ENCODE measurements at places on chromosomes 2 and 18.

DNA sequence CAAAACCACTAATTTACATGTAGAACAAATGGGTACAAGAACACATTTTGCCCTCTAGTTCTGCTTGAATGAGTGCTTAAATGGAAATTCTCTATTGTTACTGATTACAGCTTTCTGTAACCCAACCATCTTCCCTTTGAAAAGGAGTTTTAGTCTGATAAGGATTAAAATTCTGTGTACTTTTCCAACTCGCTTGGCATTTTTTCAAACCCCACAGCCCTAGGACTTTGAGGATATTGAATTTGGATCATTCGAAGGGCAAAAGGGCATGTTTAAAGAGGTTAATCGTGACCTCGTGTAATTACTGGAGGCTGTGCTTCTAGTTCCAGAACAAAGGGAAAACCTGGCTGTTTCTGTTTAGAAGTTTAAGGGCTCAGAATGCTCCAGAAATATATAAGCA, 432.3 kb downstream of the PID1 start:
- DNase-seq, result no peak

DNA sequence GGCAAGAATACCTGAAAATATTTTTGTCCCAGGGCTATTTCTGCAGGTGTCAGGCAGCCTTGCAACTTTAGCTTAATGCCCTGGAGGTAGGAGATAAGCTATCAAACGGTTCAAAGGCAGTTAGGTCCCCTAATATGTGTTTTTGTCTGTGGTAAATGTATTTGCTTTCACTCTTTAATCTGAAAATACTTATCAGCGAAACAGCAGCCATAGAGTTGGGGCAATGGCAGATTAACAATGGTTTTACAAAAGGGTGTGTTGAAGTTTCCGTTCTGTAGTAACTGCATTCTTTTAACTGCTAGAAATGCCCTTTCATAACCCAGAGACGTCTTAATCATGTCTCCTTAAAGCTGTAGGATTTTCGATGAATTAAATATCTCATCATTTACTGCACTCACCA, 265.0 kb upstream of the TRIB2 start:
- DNase-seq, result peak; percentile 17

- no peak for DNase-seq
Observed at GRCh38 chr18:32271672-32272208, 81.9 kb downstream of the MEP1B start.

GRCh38 chr2:129698593-129698992, 280.9 kb upstream of the RAB6C start:
- DNase-seq, result no peak

- no peak for DNase-seq
Observed at GRCh38 chr2:208031608-208032019, 6.3 kb upstream of the PLEKHM3 start.

DNA sequence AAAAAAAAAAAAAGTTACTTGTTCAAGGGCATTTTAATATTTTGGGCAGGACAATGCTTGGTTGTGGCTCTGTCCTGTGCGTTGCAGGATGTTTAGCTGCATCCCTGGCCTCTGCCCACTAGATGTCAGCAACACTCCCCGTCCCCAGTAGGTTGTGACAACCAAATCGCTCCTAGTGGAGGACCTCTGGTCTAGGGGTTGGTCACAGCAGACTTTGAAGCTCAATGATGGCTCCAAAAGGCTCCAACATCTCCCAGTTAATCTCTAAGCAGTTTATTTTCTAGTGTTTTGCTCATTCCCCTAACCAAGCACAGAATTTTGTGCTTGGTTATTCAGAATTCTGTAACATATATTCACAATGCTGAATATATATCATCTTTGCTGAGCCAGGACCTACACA, 67.0 kb downstream of the CHRNA1 start:
- DNase-seq, result peak; percentile 68

DNA sequence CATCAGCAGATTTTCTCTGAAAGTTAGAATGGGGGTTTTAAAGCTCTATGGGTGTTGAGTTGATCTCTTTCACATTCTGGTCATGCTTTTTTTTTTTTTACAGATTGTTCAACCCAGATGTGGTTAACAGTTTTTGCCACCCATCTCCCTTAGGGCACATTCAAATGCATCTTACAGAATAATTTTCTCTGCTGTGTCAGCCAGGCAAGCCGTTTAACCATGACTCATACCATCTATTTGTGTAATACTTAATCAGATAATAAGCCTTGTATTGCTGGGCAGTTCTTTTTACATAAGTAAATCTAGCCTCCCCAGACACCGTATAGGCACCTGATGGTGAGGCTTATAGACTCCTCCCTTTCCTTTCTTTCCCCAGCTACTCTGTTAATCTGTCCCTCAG, 62.0 kb downstream of the TGIF1 start:
- DNase-seq, result peak; percentile 52

- DNase-seq, result no peak
Observed at GRCh38 chr2:232744963-232745362, 31.4 kb downstream of the KCNJ13 start.

- no peak for DNase-seq
Observed at GRCh38 chr2:208546860-208547650, 140.5 kb downstream of the PTH2R start.

- DNase-seq, result no peak
Observed at GRCh38 chr2:68317971-68318913, 1.5 kb downstream of the CNRIP1 start.

GRCh38 chr2:179771791-179772190, 89.6 kb downstream of the ZNF385B start:
- DNase-seq, result no peak

- peak; percentile 25 for DNase-seq
Observed at GRCh38 chr2:104872866-104873688, 19.2 kb downstream of the POU3F3 start.

GRCh38 chr2:112187805-112188596, 49.8 kb downstream of the FBLN7 start:
- DNase-seq, result peak; percentile 77

DNA sequence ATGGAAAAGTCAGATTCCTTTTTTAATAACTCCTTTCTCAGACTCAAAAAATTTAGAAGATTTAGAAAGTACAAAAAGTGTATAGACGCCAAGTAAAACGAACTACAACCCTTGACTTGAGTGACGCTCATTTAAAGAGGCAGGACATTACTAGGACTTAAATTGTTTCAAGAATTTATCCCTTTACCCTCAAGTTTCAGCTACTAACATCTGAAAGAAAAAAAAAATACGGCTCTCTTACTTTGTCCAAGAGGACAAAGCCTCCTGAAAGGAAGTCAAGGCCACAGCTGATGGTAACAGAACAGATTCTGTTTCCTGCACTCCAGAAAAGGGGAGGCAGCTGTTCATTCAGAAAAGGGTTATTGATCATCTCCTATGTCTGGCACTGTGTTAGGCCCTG, 57.6 kb upstream of the PKDCC start:
- no peak for DNase-seq

- no peak for DNase-seq
Observed at GRCh38 chr2:189570570-189571031, 10.0 kb downstream of the SLC40A1 start.

- DNase-seq, result peak; percentile 61
Observed at GRCh38 chr2:98012561-98012991, 16.8 kb upstream of the TMEM131 start.

- DNase-seq, result peak; percentile 43
Observed at GRCh38 chr2:160324161-160324800, 124.2 kb upstream of the ITGB6 start.

DNA sequence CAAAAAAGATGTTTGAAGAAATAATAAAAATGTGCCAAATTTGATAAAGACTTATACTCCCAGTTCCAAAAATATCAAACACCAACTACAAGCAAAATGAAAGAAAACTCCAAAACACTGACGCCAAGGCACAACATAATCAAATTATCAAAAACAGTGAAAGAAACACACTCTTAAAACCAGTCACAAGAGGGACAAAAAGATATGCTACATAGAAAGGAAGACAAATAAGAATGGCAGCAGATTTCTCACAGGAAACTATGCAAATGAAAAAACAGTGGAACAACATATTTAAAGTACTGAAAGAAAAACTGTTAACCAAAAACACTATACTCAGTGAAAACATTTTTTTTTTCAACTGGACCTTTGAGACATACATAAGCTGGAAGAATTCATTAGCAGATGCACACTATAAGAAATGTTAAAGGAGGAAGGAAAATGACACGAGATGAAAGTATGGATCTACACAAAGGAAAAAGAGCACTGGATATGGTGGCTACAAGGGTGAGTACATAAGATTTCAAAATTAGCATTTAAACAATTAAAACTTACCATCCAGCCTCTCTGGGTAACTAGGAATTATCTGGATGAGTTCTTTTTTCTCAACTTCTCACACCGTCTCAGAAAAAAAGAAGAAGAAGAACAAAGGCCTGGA, 94.0 kb upstream of the ACVR1C start:
- no peak for DNase-seq

DNA sequence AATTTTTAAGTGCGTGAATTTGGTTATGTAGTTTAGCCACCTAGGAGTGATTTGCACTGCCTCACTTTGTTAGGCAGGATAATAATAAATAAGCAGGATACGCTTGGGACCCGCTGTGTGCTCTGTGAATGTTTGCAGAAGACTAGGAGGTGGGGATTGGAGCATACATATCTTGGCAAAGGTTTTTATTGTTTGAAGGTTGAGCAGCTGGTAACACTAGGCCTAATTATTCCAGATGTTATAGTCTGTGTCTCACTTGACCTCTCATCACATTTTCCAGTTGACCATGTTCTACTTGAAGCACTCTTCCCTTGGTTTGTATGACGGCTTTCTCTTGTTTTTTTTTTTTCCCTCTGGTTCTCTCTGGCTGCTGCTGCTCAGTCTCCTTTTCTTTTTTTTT, 42.7 kb downstream of the FHOD3 start:
- DNase-seq, result no peak

- DNase-seq, result no peak
Observed at GRCh38 chr2:217880891-217881290, 121.9 kb downstream of the TNS1 start.

- DNase-seq, result no peak
Observed at GRCh38 chr18:814300-815084, 2.5 kb upstream of the YES1 start.

DNA sequence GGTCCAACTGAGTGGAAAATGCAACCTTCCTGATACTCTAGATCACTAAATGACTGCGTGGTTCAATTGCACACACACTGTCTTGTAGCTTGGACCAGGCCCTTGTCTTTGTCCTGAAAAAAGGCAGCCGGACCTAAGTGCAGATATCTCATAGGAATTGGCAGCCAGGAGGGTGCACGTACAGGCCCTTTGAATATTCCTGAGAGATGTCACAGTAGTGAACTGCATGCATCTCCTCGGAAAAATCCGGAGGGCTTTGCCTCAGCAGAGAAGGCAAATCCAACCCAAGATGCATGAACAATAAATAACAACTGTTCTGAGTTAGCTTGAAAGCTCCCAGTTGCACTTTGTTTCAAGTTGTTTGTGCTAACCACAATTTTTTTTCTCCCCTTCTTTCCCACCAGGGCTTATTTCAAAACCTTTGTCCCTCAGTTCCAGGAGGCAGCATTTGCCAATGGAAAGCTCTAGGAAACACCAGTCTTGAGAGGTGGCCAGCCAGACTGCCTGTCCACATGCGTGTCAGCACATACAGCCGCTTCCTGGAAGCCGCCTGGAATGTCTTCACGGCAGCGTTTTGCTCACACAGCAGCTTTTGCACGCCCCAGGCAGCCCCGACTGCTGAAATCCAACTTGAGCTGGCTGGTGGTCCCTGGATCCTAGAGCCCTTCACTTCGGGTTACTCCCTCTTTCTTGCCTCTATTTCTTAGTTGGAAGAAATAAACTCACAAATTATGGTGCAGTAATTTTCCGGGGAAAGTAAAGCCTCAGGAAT, 54.4 kb upstream of the FOSL2 start:
- no peak for DNase-seq

DNA sequence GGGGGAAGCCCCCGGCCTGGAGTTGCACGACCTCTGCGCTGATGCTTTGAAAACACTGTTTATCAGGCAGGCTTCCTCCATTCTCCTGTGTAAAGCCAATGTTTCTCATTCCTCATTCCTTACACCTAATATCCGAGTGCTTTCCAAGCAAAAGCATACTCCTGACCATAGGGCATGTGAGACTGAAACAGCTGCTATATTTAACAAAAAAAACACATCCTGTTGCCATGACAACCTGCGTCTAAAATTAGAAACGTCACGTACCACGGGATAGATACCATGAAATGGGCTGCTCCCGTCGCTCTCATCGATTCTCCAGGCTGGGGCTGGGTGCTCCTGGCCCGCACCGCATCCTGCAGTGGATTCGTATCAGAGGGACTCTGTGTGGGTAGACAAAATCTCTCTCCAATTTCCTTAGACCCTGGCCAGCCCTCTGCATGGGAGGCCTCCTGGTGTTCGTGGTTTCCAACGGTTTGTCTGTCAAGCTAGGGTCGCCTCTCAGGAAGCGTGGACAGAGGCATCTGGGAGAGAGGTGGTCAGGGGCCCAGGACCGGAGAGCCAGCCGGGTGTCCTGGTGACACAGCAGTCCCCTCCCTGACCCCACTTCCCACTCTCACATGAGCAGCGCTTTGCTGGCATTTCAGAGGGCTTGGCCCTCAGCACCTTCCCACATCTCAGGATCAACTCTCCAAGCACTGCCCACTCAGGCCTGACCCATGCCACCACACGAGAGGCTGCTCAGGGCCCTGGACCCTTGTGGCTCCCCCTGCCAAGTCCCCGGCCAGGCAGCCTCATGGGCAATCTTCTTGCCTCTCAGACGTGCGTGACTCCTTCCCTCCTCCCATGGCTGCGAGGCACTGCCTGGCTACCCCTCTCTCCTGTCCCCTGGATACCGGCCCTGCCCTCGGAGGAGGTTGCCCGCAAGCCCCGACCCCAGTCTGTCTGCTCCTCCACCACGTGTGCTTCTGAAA, 268.1 kb downstream of the NDUFA10 start:
- DNase-seq, result no peak

- DNase-seq, result no peak
Observed at GRCh38 chr18:74069178-74070050, 78.2 kb downstream of the FBXO15 start.
